ENCODE measurements at places on chromosomes 2 and 18. TPM values are rescaled to one million over a fixed set of nuclear protein-coding genes. Genes with fewer than 3 reads are reported as not detected.

The MATN3 gene
- 0.45 TPM for total RNA-seq

GRCh38 chr2:139872503-139872902, 1092.3 kb upstream of the NXPH2 start:
- DNase-seq: no peak
- H3K27me3 ChIP-seq: no peaks in the 10 kb centered on the region
- H3K4me3 ChIP-seq: no peak overlapping the region
- H3K4me1 ChIP-seq: no peaks in the 10 kb centered on the region
- no peaks in the 10 kb centered on the region for H3K36me3 ChIP-seq

DNA sequence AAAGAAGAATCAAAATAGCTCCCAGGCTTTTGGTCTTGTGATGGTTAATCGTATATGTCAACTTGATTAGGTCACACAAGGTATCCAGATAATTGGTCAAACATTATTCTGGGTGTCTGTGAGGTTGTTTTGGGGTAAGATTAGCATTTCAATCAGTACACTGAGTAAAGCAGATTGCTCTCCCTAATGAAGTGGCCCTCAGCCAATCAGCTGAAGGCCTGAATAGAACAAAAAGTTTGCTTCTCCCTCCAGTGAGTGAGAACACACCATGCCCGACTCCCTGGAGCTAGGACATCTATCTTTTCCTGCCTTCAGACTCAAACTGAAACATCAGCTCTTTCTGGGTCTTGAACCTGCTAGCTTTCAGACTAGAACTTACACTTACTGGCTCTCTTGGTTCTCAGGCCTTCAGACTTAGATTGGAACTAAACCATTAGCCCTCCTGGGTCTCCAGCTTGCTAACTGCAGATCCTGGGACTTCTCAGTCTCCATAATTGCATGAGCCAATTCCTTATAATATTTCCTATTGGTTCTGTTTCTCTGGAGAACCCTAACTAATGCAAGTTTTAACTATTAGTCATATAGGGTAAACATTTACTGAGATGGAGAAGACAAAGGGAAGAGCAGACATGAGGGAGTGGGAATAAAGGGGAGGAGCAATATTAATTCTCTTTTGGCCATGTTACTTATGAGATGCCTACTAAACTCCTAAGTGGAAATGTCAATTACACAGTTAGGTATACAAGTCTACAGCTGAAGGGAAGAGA, 25.5 kb downstream of the LNPK start:
- no peak overlapping the region for H3K27ac ChIP-seq
- H3K4me3 ChIP-seq: no peak overlapping the region
- H3K27me3 ChIP-seq: no peaks in the 10 kb centered on the region
- H3K36me3 ChIP-seq: no peaks in the 10 kb centered on the region
- H3K4me1 ChIP-seq: peaks cover 5% of the 10 kb centered on the region
- DNase-seq: no peak

DNA sequence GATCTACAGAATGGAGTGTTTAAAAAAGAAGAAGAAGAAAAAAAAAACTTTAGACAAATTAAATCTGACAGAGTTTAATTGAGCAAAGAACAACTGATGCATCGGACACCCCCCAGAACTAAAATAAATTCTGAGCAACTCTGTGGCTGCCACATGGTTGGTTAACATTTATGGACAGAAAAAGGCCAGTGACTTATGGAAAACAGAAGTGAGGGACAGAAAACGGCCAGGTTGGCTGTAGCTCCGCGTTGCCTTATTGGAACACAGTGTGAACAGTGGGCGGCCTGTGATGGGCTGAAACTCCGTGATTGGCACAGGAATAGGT, 75.6 kb downstream of the SPP2 start:
- H3K4me3 ChIP-seq: no peak overlapping the region
- peaks cover 3% of the 10 kb centered on the region for H3K27me3 ChIP-seq
- H3K27ac ChIP-seq: no peak overlapping the region
- no peak for DNase-seq
- H3K4me1 ChIP-seq: no peaks in the 10 kb centered on the region

DNA sequence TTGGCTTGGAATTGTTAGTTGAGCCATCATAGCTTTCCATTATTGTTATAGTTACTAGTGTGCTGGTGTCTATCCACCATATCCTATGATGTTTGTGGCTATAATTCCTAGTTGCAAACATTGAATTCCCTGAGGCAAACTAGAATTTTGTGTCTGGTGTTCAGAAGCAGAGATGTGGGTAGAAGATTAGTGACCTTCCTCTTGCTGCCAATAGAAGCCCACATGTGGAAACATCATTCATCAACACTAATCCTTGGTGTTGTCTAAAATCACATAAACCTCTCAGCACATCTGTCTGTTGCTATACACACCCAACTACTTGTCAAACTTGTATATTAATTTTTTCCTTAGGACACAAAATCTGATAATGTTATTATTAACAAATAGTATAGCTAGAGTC, 374.1 kb downstream of the TGIF1 start:
- no peak overlapping the region for H3K27ac ChIP-seq
- H3K27me3 ChIP-seq: no peaks in the 10 kb centered on the region
- H3K36me3 ChIP-seq: no peaks in the 10 kb centered on the region
- no peaks in the 10 kb centered on the region for H3K4me1 ChIP-seq

DNA sequence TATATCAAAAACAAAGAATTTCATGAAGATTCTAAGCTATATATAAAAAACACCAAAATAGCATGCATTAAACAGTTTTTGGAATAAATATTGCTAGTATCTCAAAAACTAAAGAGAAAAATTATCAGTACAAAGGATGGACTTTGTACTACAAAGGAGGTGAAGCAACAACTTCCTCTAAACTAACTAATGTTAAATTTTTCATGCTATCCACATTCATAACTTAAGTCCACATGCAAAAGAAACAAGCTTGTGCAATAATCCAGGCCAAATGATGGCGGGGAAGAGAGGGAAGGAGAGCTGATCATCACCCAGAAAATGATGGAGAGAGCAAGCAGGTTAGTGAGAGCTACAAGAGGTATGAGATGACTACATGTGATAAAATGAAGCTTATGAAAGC, 70.1 kb downstream of the KIDINS220 start:
- DNase-seq: no peak
- H3K4me1 ChIP-seq: no peaks in the 10 kb centered on the region
- H3K36me3 ChIP-seq: no peaks in the 10 kb centered on the region
- no peak overlapping the region for H3K4me3 ChIP-seq

DNA sequence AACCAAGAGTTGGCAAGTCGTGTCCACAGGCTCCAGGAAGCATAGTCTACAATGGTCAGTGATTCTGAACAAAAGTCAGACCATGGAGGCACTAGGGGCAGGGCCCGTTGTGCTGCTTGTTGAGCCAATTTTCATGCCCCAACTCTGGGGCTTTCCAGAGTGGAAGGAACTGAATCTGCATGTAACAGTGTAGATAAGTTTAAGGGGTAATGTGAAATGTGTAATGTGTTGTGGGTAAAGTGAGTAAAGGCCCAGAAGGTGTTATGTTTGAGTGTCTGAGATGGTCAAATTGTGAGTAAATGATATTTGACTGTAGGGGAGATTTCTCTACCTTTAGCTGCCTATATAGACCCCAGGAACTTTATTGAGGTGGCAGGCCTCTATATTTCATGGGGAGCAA, 1336.5 kb upstream of the SLC39A10 start:
- H3K36me3 ChIP-seq: no peaks in the 10 kb centered on the region
- H3K4me1 ChIP-seq: no peaks in the 10 kb centered on the region

DNA sequence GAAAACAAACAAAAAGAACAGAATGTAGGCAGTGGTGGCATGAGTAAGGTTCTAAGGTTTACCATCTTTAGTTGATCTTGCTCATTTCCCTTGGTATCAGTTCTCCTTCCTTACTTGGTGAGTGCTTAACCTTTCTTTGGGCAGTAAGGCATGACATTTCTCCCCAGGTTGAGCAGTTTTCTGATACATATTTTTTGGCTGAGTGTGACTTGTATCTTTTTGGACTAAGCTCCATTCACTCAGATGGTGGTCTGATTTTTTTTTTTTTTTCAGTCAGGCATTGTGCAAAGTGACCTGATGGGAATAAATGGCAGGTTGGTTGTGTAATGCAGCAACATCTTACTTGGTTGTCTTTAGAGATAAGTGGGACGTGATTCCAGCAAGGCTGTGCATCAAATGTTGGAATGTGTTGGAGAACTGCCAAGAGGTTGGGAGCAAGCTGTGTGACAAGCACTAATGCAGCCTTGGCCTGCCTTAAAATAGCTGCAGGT, 15.1 kb downstream of the SPTBN1 start:
- H3K36me3 ChIP-seq: no peaks in the 10 kb centered on the region
- H3K4me3 ChIP-seq: no peak overlapping the region
- DNase-seq: peak; percentile 84
- H3K27me3 ChIP-seq: no peaks in the 10 kb centered on the region

- no peaks in the 10 kb centered on the region for H3K4me1 ChIP-seq
- no peak overlapping the region for H3K4me3 ChIP-seq
- no peak for DNase-seq
- H3K27me3 ChIP-seq: no peaks in the 10 kb centered on the region
Observed at GRCh38 chr18:48059455-48060010, 129.1 kb upstream of the SMAD2 start.

DNA sequence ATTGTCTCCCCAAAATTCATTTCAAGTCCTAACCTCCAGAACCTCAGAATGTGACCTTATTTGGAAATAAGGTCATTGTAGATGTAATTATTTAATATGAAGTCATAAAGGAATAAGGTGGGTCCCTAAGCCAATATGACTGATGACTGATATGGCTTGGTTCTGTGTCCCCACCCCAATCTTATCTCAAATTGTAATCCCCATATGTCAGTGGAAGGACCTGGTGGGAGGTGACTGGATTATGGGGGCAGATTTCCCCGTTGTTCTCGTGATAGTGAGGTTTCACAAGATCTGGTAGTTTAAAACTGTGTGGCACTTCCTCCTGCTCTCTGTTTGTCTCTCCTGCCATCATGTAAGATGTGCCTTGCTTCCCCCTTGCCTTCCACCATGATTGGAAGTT, 43.0 kb upstream of the BCL11A start:
- no peaks in the 10 kb centered on the region for H3K27me3 ChIP-seq
- H3K27ac ChIP-seq: no peak overlapping the region
- H3K4me1 ChIP-seq: no peaks in the 10 kb centered on the region
- no peak overlapping the region for H3K4me3 ChIP-seq

DNA sequence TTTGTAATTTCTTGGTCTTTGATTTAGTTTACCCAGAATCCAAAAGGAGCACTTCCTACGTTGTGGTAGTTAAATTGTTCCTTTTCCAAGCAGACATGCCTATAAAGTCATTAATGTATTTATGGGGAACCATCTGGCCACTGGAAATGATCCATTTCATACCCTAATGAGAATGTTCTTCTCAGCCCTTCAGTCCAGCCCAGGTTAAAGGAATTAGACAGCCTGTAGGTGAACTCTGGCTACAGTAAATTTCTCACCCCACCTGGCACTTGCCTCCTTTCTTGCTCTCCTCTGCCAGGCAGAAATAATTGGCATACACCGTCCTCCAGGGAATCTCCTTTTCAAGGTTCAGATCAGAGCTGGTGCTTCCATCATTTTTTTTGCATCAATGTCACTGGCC, 121.1 kb downstream of the SETBP1 start:
- DNase-seq: no peak
- H3K4me3 ChIP-seq: no peak overlapping the region
- no peaks in the 10 kb centered on the region for H3K4me1 ChIP-seq
- H3K36me3 ChIP-seq: no peaks in the 10 kb centered on the region
- no peak overlapping the region for H3K27ac ChIP-seq

GRCh38 chr2:11797846-11798245, 51.4 kb downstream of the LPIN1 start:
- H3K27ac ChIP-seq: no peak overlapping the region
- H3K4me1 ChIP-seq: no peaks in the 10 kb centered on the region
- no peaks in the 10 kb centered on the region for H3K36me3 ChIP-seq

DNA sequence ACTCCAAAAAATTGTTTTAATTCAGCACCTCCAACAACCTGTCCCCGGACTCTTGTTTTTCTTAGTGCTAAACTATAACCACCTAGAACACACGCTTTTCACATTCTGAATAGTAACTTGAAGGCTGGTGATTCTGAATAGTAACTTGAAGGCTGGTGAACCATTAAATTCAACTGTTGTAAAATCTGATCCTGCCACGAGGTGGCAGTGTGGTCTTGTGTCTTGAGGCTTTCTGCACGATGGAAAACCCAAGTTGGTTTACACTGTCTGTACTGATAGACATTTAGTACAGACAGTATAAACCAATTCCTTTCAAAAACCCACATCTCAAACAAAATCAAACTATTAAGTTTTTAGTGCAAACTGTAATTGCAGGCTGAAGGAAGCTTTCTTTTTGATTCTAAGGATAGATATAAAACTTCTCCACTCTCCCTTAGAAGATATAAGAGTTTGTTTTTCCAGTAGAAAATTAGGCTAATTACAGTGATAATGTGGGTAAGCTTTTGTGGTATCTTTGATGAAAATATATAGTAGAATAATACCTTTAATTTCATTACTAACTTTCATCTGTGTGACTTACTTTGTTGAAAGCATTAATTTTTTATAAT, 57.6 kb downstream of the VAPA start:
- H3K27me3 ChIP-seq: no peaks in the 10 kb centered on the region
- H3K4me1 ChIP-seq: no peaks in the 10 kb centered on the region
- H3K27ac ChIP-seq: no peak overlapping the region
- peak; percentile 86 for DNase-seq
- H3K36me3 ChIP-seq: no peaks in the 10 kb centered on the region

- no peaks in the 10 kb centered on the region for H3K27me3 ChIP-seq
- no peak overlapping the region for H3K4me3 ChIP-seq
- no peak for DNase-seq
- no peaks in the 10 kb centered on the region for H3K36me3 ChIP-seq
- H3K27ac ChIP-seq: no peak overlapping the region
- H3K4me1 ChIP-seq: no peaks in the 10 kb centered on the region
Observed at GRCh38 chr2:156006721-156007618, 325.6 kb downstream of the NR4A2 start.

The CFAP65 gene
- total RNA-seq: not detected

- H3K4me3 ChIP-seq: no peak overlapping the region
- H3K36me3 ChIP-seq: no peaks in the 10 kb centered on the region
- peaks cover 2% of the 10 kb centered on the region for H3K4me1 ChIP-seq
- H3K27me3 ChIP-seq: peaks cover 3% of the 10 kb centered on the region
Observed at GRCh38 chr18:32776561-32776960, 3.7 kb upstream of the KLHL14 start.

DNA sequence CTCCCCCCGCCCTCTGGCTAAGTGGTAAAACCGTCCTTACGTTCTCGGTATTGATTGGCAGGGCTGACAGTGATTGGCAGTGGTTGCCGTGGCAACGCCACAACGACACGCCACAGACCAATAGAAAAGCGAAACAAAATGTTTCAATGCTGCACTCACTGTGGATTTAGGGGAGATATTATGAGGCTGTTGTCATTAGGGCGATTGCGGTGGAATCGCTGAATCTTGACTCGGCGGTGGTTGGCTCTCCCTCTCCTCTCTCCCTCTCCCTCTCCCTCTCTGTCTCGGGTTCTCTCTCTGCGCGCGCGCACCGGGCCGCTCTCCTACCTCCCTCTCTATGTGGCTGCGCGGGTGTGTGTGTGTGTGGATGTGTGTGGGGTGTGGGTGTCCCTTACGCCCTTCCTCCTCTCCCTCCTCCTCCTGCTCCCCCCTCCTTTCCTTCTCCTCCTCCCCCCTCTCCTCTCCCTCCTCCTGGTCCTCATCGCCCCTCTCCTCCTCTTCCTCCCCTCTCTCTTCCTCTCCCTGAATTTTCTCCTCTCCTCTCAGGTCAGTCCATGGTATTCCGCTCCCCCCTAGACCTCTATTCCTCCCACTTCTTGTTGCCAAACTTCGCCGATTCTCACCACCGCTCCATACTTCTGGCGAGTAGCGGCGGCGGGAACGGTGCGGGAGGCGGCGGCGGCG, at the start of gene SIX3:
SIX3 (plus strand) TSS at position 152 of the 684 bp plus-strand sequence; CDS start at position 555, 403 bp downstream.
- no peaks in the 10 kb centered on the region for H3K36me3 ChIP-seq
- H3K27ac ChIP-seq: no peak within 1 kb of the TSS
- peaks cover 28% of the 10 kb centered on the region for H3K4me1 ChIP-seq
- H3K4me3 ChIP-seq: no peak within 1 kb of the TSS
- H3K27me3 ChIP-seq: peaks cover 79% of the 10 kb centered on the region

- H3K27ac ChIP-seq: no peak overlapping the region
- no peaks in the 10 kb centered on the region for H3K27me3 ChIP-seq
- no peak for DNase-seq
Observed at GRCh38 chr2:128803222-128803621, 484.6 kb upstream of the HS6ST1 start.

The RSAD2 gene
- total RNA-seq: 4.6 TPM

All from adrenal gland (tissue), 19 donors.